Nephron progenitor cell (in vitro differentiated cells): ENCODE measurements at places on chromosomes 13 and 19.
A peak's percentile ranks its signal among the peaks of the same experiment; 100 is the strongest.

DNA sequence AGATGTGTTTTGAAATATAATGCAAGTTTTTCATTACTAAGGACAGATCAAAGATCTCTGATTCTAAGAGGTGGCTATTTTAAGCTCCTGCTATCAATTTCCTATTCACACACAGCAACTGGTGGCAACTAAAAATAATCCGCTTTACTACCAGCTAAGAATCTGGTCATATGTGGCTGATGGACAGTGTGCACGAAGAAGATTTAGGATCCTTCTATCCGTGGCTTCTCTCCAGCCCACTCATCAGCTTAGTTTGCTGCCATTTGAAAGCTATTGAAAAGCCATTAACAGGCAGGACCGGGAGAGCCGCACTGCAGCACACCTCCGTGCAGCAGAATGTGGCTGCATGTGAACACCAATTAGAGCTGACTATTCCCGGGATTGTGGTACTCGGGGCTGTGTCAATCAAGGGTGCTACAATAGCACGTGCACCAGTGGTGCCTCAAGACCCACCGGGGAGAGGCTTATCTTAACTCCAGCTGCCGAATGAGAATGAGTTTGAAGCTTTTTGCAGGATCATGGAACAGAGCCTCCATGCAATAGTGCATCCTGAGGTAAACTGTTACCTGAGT lies at the start of gene MYO16:
MYO16 (plus strand) TSS at position 431 of the 572 bp plus-strand sequence. CDS start 234 bp downstream, outside the sequence.
- DNase-seq = no peak

GRCh38 chr19:793806-794205 lies 3.4 kb upstream of the PTBP1 start:
- no peak for DNase-seq

DNA sequence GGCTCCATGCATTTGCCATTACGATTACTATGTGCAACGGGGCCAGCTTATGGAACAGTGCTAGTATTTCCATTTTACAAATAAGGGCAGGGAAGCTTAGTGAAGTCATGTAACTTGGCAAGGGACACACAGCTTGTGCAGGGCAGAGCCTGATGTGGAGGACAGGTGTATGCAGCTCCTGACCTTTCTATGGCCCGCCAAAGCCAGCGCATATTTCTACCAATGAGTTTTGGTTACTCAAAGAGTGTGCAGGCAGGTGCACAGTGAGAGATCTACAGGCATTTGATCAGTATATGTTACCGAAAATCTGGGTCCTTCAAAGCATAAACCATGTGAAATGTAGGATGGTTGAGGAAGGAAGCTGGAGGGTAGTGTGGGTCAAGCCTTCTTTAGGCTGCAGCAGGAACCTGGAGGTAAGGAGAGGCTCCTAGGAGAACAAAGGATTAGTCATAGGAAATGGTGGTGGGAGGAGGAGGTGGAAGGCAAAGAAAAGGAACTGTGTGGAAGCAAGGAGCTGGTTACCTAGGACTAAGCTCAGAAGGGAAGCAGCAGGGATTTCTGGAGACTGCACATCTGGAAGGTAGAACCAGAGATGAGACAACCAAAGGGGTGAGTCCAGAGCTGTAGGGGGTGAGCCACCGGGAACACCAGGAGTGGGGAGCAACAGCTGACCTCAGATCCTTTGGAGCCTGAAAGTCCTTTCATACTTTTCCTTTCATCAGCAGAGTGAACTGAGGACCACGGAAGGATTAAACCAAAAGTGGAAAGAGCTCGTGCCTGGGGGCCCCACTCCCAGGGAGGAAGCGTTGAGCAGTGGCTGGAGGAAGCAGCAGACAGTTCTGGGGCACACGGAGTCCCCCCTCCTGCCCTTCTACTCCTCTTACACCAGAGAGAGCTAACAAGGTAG lies 4.2 kb upstream of the PDX1 start:
- no peak for DNase-seq

GRCh38 chr13:75071796-75072195 lies 410.2 kb downstream of the TBC1D4 start:
- peak; percentile 28 for DNase-seq

GRCh38 chr19:41711376-41712261 lies 3.2 kb downstream of the CEACAM5 start:
- no peak for DNase-seq

- no peak for DNase-seq
Measured at GRCh38 chr13:40982772-40983171, 36.3 kb downstream of the ELF1 start.

GRCh38 chr13:44293908-44294735 lies 79.5 kb upstream of the SERP2 start:
- DNase-seq = no peak

GRCh38 chr19:8476524-8476923 lies 25.9 kb downstream of the PRAM1 start:
- no peak for DNase-seq

- DNase-seq = no peak
Measured at GRCh38 chr13:110006304-110006703, 219.9 kb upstream of the IRS2 start.

DNA sequence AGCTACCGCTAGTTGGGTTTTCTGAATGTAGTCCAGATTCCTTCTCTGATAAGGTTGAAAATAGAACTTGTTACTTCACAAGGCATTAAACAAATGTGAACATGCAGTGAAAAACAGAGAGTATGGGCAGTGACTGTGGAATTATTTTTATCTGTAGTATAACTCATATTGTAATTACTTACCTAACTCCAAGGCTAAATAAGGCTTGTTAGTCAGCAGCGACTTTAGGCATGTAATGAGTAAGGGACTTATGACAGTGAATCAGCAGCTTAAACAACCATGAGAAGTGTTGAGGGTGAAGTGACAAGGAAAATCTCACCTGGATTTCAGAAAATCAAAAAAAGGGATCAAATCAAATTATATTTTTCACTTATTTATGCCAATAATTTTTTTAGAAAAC lies 1719.5 kb upstream of the MIR17HG start:
- DNase-seq = no peak

DNA sequence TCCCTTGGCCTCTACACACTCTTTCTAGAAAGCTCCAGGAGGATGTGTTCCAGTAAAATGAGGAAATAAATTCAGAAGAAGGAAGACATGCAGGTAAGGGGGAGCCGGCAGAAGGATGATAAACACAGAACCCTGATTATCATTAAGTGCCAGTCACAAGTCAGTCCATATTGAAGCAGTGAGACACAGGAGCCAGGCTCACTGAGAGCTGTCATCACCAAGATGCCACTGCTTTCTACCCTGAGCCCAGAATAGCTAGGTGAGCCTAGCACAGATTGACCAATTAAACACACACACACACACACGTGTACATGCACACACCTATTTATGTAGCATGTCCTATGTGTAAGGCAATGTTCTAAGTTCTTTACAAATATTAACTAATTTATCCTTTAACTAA lies 211.4 kb upstream of the IPO5 start:
- no peak for DNase-seq

- no peak for DNase-seq
Measured at GRCh38 chr13:90769387-90769786, 578.1 kb upstream of the MIR17HG start.

GRCh38 chr13:113014752-113015745 lies 46.0 kb downstream of the MCF2L start:
- no peak for DNase-seq

GRCh38 chr13:102692491-102692826 lies 2.4 kb downstream of the METTL21C start:
- no peak for DNase-seq

GRCh38 chr13:99948411-99948810 lies 23.2 kb downstream of the ZIC5 start:
- no peak for DNase-seq

DNA sequence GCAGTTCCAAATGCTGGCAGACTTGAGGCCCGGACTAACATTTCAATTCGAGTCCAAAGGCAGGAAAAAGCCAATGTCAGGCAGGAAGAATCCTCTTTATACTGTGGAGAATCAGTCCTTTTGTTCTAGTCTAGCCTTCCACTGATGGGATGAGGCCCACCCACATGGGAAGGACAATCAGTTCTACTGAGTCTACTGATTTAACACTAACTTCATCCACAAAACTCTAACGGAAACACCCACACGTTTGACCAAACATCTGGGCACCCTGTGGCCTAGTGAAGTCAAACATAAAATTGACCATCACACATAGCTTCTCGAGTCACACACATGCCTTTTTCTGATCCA lies 100.3 kb downstream of the UBL3 start:
- DNase-seq = no peak

DNA sequence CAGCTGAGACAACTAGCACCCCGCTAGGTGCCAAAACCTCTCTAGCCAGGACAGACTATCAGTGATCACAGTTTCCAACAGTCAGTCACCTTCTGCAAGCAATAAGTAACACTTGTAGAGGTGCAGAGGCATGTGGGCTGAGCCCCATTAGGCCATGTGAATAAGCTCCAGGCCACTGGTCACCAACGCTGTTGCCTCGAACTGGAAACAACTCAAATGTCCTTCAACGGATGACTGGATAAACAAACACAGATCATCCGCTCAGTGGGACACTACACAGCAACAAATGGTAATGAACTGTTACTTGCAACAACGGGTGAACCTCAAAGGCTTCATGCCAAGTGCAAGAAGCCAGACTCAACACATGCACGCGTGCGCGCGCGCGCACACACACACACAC lies 27.5 kb upstream of the TMEM160 start:
- DNase-seq = peak; percentile 35

- DNase-seq = no peak
Measured at GRCh38 chr19:2561221-2561620, 85.3 kb downstream of the GADD45B start.

DNA sequence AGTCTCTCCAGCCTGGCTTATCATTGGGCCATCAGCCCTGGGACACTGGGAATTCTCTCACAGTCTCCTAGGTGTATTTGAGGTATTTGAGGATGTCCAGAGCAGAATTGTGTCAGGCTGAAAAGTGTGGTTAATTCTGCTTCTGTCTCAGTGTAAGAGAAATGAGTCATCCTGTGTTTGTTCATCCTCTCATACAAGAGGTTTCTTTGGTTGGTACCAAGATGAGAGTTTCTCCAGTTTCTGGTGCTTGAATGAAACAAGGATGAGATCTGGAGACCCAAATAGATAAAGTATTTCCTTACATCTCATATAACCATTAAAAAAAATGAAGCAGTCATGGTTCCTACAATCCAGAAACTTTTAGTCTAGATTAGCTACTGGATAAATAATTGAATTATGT lies 7.7 kb downstream of the ZNF253 start:
- DNase-seq = no peak

DNA sequence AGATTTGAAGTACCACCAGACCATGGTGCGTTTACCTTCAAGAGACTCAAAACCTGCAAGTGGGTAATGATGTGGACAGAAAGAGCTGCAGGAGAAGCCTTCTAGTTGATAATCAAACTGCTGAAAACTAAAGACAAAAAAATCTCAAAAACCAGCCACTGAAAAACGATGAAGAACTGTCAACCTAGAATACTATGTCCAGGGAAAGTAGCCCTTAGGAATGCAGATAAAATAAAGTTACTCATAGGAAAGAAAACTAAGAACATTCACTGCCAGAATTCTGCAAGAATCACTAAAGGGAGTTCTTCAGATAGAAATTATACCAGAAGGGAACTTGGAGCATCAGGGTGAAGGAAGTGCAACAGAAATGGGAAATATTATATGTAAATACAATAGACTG lies 5.3 kb downstream of the ZNF470 start:
- DNase-seq = no peak

GRCh38 chr13:43905435-43906031 lies 25.8 kb downstream of the LACC1 start:
- peak; percentile 24 for DNase-seq

GRCh38 chr19:45947926-45948325 lies 25.7 kb downstream of the NOVA2 start:
- DNase-seq = no peak

DNA sequence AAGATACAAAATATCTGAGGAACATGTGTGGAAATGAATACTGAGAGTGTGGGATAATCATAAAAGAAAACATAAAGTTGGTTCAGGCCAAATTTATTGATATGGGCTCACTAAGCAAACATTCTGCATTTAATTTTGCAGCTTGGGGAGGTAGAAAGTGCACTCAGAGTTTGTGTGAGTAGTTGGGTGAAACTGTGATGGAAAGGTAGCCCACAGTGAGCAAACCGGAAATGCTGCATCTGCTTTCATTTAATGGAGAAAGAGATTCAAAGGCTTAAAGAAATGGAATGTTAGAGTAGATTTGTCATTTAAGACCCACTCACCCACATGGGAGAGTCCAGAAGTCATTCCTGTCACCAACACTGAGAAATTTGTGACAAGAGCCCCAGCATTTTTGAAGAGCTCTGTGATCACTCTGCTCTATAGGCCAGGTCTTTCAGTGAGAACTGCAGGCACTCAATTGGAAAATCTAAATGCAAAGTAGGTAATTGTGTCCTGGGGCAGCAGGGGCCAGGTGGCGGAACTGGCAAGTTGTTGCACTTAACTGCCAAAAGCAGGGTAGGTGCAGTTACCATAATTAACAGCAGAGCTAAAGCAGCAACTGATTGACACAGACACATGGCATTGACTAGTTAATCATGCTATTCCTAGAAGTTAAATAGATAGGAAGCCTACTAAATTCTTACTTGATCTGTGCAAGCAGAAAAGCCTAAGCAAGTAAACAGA lies 1228.3 kb upstream of the PCDH20 start:
- DNase-seq = no peak

DNA sequence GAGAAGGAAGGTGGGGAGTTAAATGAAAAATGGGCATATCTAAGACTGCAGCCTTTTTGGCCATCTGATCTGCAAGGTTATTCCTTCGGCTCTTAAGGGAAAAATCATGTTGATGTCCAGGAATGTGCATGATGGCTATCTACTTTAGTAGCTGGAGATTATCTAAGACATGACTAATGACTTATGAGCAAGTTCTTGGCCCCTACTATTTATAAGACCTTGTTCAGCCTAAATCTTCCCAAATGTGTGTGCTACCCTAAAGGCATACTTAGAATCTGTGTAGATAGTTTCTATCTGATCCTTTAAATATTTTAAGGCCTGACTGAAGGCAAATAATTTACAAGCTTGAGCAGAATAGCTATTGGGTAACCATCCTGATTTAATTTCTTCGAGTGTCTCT lies 41.8 kb upstream of the CD177 start:
- DNase-seq = no peak

DNA sequence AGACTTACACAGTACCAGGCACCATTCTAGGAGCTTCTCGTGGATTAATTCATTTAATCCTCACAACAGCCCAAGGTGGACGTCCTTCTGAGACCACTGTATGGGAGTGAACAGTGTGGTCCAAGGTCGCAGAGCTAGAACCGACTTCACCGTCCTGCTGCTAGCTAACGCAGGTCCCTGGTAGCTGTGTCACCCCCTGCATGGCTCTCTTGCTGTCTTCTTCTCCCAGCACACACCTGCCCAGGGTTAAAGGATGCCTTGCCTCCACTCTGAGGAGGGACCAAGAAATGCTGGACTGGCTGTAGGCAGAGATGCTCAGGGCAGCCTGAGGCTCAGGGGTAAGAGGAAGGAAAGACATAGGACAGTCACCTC lies 3.0 kb downstream of the AKT2 start:
- no peak for DNase-seq
